ENCODE measurements at places on chromosomes 12 and 14. TPM values are rescaled to one million over a fixed set of nuclear protein-coding genes. Genes with fewer than 3 reads are reported as not detected.

GRCh38 chr14:93002851-93003298, 79.9 kb downstream of the CHGA start:
- no peak for DNase-seq
- peaks cover 28% of the 10 kb centered on the region for H3K4me1 ChIP-seq
- H3K36me3 ChIP-seq: no peaks in the 10 kb centered on the region
- H3K27me3 ChIP-seq: no peaks in the 10 kb centered on the region
- H3K27ac ChIP-seq: no peak overlapping the region
- no peak overlapping the region for H3K4me3 ChIP-seq

DNA sequence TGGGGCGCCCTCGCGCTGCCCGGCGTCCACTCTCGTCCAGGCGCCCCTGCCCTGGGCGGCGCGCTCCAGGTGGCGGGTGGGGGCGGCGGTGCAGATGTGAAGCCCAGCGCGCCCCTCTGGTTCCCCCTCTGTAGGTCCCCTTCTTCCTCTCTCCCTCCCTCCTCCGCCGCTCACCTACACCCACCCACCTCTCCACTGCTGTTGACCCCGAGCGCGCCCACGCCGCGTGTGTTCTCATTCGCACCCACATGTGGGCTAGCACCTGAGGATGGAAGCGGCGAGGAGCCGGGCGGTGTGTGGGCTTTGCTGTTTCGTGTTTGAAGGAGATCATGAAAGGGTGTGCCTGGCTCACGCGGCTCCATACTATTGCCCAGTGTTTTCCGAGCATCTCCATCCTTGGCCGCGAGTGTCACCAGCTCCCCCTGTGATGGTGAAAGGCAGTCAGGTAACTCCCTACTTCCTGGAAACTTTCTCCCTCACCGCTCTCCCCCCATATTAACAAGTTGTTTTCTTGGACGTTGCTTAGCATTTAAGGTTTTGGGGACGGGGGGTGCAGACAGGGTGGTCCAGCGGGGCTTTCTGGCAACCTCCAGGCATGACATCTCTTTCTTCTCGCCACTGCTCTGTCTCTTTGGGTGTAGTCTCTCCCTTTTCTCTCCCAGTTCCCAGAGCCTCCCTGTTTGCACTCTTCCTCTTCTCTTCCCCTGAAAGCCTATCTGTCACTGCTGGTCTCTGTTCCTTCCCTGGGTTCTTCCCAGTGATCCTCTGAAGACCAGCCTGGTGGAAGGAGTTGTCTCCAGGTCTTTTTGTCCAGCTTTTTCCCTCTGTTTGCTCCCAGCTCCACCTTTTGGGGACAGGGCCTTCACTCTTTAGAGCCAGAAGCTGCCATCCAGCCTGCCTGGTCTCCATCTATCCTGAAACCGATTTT, 1.6 kb downstream of the CACNA1C start:
- H3K4me1 ChIP-seq: peaks cover 58% of the 10 kb centered on the region
- H3K36me3 ChIP-seq: peaks cover 3% of the 10 kb centered on the region
- H3K27me3 ChIP-seq: peaks cover 3% of the 10 kb centered on the region
- H3K4me3 ChIP-seq: peak overlapping the region; percentile 98
- DNase-seq: no peak
- H3K27ac ChIP-seq: peak overlapping the region; percentile 88

GRCh38 chr14:42734041-42734440, 1127.4 kb downstream of the LRFN5 start:
- no peaks in the 10 kb centered on the region for H3K27me3 ChIP-seq
- H3K4me1 ChIP-seq: peaks cover 5% of the 10 kb centered on the region
- H3K4me3 ChIP-seq: no peak overlapping the region
- H3K27ac ChIP-seq: no peak overlapping the region
- H3K36me3 ChIP-seq: no peaks in the 10 kb centered on the region

DNA sequence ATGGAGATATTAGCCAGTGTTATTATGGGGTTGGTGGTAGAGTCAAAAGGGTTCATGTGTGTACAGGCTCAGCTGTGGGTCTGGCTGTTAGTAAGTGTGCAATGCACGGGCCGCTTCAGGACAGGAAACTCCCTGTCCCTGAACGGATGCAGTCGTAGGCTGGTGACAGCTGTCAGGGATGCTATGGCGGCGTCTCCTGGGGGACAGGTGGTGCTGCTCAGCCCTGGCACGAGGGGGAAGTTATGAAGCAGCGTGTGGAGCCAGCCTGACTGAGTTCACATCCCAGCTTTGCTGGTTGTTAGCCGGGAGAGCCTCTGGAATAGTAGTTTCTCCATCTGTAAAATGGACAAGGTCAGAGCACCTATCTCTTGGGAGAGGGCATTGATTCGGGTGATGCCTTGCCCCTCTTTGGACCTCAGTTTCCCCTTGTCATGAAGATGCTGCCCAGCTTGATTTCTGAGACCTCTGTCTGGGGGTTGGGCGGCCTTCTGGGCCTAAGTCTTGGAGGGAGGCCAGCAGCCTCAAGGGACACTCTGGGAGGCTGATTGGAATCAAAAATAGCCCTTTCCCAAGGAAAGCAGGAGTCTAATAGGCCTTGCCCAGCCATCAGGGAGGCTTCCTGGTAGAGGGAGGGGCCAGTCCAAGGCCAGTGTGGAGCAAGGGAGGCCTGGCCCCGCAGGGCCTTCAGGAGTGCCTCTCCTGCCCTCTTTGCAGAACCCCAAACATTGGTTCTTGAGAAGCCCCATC, 7.1 kb downstream of the ASB2 start:
- peaks cover 14% of the 10 kb centered on the region for H3K27me3 ChIP-seq
- DNase-seq: no peak
- no peak overlapping the region for H3K4me3 ChIP-seq

DNA sequence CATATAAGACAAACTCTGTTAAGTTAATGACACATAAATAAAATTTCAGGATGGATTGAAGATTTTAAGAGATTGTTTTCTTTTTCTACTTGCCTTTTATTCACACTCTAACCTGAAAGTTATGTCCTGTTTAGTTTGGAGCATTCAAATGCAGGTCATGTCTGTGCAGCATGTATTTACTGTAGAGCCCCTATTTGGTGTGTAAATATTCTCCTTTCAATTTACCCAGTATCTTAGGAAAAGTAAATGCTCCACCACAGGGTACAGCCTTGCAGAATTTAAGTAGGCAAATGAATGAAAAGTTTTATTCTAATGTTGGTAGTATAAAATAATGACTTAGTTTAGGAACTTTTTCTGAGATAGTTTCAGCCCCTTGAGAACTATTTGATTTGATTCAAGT, 6.2 kb upstream of the DCN start:
- H3K4me1 ChIP-seq: peaks cover 61% of the 10 kb centered on the region
- DNase-seq: no peak
- no peak overlapping the region for H3K4me3 ChIP-seq
- H3K27me3 ChIP-seq: no peaks in the 10 kb centered on the region

- no peaks in the 10 kb centered on the region for H3K36me3 ChIP-seq
- DNase-seq: no peak
- no peaks in the 10 kb centered on the region for H3K4me1 ChIP-seq
- H3K4me3 ChIP-seq: no peak overlapping the region
- peaks cover 9% of the 10 kb centered on the region for H3K27me3 ChIP-seq
Observed at GRCh38 chr14:101459551-101459900, 101.8 kb upstream of the DIO3 start.

GRCh38 chr14:40694023-40694422, 912.7 kb upstream of the LRFN5 start:
- H3K27me3 ChIP-seq: no peaks in the 10 kb centered on the region
- no peak overlapping the region for H3K4me3 ChIP-seq
- no peak for DNase-seq
- no peaks in the 10 kb centered on the region for H3K4me1 ChIP-seq

GRCh38 chr14:32354716-32355115, 25.6 kb downstream of the AKAP6 start:
- H3K4me1 ChIP-seq: peaks cover 2% of the 10 kb centered on the region
- DNase-seq: no peak
- no peaks in the 10 kb centered on the region for H3K36me3 ChIP-seq
- no peaks in the 10 kb centered on the region for H3K27me3 ChIP-seq

GRCh38 chr14:24366721-24367513, 1.1 kb upstream of the NFATC4 start:
- peak overlapping the region; percentile 100 for H3K27ac ChIP-seq
- H3K4me3 ChIP-seq: peak overlapping the region; percentile 95
- H3K27me3 ChIP-seq: no peaks in the 10 kb centered on the region
- DNase-seq: peak; percentile 99
- H3K4me1 ChIP-seq: peaks cover 43% of the 10 kb centered on the region

GRCh38 chr12:94379479-94380113, 80.1 kb downstream of the CEP83 start:
- no peaks in the 10 kb centered on the region for H3K27me3 ChIP-seq
- peaks cover 10% of the 10 kb centered on the region for H3K36me3 ChIP-seq
- no peaks in the 10 kb centered on the region for H3K4me1 ChIP-seq
- H3K4me3 ChIP-seq: no peak overlapping the region

DNA sequence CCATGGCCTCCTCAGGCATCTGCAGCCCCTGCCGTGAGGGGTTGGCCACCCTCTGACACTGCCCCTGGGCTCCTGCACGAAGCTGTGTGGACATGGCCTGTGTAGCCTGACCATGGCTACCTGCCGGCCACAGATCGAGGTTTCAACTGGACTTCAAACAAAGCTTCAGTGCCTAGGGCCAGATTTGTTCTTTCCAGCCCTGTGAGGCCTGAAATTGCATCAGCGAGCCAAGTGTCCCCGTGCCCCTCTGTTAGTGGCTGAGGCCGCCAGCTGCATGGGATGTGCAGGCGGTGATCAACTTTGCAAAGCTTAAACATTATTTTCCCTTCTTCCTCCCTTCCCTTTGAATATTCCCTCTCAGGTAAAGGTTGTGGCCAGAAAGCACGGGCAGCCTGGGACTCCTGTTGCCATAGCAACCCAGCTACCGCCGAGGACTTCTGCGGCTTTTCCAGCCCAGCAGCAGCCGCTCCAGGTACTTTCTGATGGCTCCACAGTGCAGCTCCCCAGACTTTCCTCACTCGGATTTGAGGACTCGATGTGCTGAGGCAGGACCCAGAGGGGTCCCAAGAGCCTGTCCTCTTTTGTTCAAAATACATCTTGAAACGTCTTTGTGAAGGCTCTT, 35.8 kb downstream of the DDX51 start:
- peak overlapping the region; percentile 52 for H3K27ac ChIP-seq
- H3K27me3 ChIP-seq: no peaks in the 10 kb centered on the region
- peaks cover 19% of the 10 kb centered on the region for H3K4me1 ChIP-seq

GRCh38 chr12:85155791-85156190, 119.6 kb downstream of the LRRIQ1 start:
- no peaks in the 10 kb centered on the region for H3K4me1 ChIP-seq
- no peak for DNase-seq
- peaks cover 21% of the 10 kb centered on the region for H3K27me3 ChIP-seq
- H3K36me3 ChIP-seq: no peaks in the 10 kb centered on the region

The EML1 gene
- 38.1 TPM for total RNA-seq

The ACAD10 gene
- total RNA-seq: 27.1 TPM

The OTOGL gene
- 0.21 TPM for total RNA-seq

The DBX2 gene
- not detected for total RNA-seq

All from osteocyte (in vitro differentiated cells).